ENCODE measurements at places on chromosomes 2 and 18.

DNA sequence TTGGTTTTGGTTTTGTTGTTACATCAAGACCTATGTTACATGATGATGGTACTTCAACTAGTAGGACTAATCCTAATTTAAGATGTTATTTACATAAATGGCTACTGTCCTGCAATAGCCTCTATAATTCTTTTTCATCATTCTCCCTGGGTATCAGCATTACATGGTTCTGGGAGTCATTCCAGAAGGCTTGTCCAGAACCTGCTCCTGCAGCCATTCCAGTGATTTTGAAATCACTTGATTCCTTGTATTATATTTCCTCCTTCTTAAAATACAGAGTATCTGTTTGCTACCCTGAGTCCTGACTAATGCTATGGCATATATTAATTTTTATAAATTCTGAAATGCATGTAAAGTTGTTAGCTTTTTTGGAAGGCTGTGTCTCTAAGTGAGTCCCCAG lies 400.5 kb upstream of the MEIS1 start:
- DNase-seq: no peak

DNA sequence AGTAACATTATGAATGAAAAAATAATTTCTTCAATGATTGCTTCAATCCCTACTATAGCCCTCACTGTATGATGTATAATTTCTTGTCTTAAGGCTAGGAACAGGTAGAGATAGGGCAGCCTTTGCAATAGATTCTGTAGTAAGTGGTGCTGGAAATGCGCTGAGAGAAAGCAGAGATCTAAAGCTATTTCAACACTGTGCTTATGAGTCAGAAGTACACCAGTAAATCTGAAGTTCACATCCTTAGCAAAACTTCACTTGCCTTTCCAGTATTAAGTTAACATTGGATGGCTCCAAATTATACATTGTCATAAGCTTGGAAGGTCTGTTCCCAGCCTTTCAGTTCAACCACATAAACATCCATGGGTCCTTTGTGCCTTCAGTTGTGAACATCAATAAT lies 178.2 kb upstream of the EPHA4 start:
- no peak for DNase-seq

GRCh38 chr18:67432806-67433205 lies 83.7 kb downstream of the DSEL start:
- DNase-seq: no peak

DNA sequence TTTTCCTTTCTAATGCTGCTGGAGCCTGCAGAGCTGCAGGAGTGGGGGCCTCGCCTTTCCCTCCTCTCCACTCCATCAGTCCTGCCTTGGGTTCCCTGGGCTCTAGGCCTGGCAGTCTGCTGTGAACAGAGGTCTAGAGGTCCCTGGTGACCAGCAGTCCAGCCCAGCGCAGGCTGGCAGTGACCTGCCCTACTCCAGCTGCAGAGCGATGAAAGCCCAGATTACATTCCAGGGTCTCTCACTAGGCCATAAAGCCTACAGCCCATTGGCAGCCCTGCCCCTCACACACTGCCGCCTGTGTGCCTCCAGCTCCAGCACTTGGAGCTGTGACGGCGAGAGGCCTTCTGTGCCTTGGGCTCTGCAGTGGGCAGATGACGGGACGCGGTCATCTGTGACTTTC lies 14.8 kb upstream of the MAL start:
- DNase-seq: no peak

DNA sequence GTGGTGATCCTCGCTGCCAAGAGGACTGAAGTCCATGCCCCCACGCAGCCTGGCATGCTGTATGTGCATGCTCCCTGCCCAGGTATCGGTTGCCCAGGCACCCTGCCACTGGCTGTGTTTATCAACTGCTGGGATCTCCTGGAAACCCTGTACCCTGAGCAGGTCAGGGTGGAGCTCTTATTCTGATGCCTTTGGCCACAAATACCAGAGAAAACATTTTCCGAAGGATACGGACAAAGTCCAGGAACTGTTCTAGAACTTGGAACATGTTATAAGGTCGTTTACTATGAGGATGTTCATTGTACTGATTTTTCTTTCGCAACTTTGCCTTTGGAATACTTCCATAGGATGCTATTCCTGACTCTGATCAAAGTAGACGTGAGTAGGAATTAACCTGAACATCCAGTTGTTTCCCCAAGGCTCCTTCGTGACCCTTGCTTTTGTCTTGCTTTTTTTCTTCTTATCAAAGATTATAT lies 55.2 kb downstream of the TMEM17 start:
- DNase-seq: no peak

GRCh38 chr18:46497129-46497528 lies 159.9 kb downstream of the LOXHD1 start:
- no peak for DNase-seq

DNA sequence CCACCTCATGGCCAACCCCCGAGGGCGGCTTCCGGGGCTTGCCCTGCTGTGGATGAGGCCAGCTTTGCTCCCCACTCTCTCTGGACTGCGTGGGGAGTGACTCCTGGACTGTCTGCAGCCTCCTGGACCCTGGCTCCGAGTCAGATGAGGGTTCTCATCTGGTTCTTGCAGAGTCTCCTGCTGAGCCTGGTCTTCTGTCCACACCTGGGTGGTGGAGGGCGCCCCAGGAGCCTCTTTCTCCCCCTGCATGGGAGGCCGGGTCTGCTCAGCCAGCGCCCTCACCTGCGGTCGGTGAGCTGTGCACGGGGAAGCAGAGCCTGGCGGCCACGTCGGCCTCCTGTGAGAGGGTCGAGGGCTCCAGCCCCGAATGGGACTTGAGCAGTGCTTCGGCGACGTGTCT lies 78.3 kb downstream of the RTP5 start:
- no peak for DNase-seq

GRCh38 chr2:227862227-227862740 lies 9.1 kb upstream of the DAW1 start:
- no peak for DNase-seq

GRCh38 chr2:16117021-16117700 lies 176.8 kb downstream of the MYCN start:
- no peak for DNase-seq

DNA sequence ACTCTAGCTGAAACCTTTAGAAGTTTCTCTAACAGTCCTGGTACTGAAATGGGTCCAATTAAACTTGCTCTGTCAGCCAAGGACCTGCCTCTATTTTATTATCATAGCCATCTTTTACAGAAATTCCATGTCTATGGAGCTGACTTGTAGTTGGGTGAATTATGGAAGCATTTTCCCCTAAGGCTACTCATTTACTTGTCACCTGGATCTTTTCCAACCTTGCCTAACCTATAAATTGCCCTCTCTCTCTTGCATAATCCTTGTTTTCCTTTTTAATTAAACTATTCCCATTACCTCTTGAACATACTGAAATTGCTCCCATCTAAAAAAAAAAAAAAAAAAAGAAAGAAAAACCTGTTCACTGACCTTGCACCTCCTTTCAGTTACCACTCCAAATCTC lies 74.6 kb upstream of the DOK6 start:
- DNase-seq: no peak

GRCh38 chr2:36582951-36583350 lies 15.0 kb downstream of the FEZ2 start:
- DNase-seq: no peak

DNA sequence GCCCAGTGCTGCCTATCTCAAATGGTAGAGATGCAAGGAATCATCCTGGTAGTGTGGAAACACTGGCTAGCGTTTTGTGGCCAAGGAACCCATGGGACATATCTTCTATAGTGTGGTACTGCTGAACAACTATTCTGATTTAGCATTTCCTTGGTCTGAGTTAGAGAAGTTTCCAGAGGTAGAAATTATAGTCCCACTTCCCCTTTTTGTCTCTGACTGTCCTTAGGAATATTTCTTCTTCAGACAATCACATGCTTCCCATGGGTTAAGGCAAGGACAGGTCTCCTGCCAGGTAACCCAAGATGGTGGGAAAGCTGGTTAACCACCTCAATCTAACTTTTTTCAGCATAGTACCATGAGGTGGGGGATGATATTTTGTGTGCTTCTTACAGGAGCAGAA lies 729.5 kb upstream of the LRRTM4 start:
- DNase-seq: no peak

DNA sequence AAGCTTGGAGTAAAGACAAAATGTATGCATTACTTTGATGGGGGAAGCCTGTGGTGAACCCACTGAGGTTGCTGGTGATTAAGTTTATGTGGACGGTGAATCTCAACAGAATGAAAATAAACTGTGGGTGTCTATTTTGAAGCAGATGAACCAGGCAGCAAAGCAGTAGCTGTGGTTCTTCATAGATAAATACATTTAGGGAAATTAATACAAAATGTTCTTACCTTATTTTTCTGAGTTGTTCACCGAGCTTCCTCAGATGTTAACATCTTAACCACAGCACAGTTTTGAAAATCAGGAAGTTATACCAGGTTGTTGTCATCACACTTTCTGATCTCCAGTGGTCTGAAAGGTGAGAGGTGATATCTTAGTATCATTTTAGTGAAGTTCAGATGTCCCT lies 53.9 kb downstream of the NCK2 start:
- no peak for DNase-seq

GRCh38 chr2:39435234-39435633 lies 1.9 kb downstream of the MAP4K3 start:
- DNase-seq: no peak

DNA sequence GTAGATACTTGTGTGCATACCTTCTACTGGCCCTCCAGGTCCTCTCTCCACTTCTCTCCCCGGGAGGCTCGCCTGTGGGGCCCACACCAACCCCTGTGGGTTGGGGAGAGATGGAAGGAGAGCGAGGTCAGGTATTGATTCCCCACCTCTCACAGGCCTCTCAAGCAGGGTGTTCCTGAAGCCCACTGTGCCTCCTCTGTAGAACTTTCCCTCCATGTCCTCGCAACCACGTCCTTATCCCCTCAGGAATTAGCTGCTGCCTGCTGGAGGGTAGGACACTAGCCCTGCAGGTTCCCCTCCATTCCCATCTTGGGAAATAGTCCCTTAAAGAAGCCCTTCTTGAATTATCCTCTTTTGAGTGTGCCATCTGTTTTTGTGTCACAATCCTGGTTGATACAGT lies 38.9 kb upstream of the KLF11 start:
- no peak for DNase-seq

- no peak for DNase-seq
These were observed 13.2 kb downstream of the MEMO1 start for GRCh38 chr2:31997653-31998052.

DNA sequence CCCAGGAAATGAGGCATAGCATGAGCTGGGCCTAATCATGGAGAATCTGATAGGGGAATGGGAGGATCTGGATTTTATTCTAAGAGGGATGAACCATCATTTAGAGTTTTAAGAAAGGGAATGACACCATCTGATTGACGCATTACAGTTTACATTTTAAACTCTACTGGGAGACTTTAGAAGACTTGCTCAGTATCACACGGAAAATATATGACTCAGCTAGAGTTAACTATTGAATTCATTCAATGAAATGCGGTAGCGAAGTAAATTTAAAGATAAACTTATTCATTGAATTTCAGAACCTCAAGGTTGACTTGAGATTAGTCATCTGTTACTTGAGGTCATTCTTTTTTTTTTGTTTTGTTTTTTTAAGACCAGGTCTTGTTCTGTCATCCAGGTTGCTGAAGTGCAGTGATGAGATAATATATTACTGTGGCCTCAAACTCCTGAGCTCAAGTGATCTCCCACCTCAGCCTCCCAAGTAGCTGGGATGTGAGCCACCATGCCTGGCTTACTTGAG lies 25.0 kb downstream of the MC4R start:
- DNase-seq: no peak

- no peak for DNase-seq
These were observed 128.6 kb downstream of the KCTD1 start for GRCh38 chr18:26419746-26420145.

- no peak for DNase-seq
These were observed 73.6 kb downstream of the OTX1 start for GRCh38 chr2:63124218-63124617.

GRCh38 chr2:62340994-62341484 lies 145.1 kb downstream of the B3GNT2 start:
- DNase-seq: no peak

DNA sequence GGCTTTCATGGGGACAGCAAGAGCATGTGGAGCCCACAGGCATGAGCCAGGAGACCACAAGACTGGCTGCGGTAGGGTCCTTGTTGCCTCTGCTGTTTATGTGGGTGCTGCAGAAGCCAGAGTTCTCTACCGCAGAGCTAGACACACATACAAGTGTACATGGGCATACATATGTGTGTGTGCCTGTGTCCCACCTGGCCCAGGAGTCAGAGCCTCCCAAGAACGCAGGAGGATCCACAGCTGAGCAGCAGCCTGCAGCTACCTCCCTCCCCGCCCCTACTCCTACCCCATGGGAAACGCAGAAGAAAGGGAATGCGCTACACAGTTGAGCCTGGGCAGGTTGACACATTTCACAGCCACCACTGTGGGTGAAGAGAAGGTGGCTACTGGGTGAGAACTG lies 438.1 kb upstream of the SMIM21 start:
- no peak for DNase-seq

DNA sequence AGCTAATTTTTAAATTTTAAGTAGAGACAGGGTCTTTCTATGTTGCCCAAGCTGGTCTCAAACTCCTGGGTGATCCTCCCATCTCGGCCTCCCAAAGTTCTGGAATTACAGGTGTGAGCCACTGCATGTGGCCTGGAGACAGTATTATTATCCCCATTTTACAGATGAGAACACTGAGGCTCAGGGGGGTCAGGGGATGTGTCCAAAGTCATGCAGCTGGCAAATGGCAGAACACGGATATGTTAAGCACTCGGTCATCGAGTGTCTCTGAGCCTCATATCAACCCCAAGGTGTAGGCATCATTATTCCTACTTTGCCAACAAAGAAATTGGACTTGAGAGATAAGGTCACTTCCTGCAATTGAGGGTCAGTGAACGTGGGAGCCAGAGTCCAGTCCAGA lies 12.6 kb downstream of the KCNK3 start:
- DNase-seq: no peak

- no peak for DNase-seq
These were observed 23.2 kb downstream of the ASB1 start for GRCh38 chr2:238449909-238450417.

DNA sequence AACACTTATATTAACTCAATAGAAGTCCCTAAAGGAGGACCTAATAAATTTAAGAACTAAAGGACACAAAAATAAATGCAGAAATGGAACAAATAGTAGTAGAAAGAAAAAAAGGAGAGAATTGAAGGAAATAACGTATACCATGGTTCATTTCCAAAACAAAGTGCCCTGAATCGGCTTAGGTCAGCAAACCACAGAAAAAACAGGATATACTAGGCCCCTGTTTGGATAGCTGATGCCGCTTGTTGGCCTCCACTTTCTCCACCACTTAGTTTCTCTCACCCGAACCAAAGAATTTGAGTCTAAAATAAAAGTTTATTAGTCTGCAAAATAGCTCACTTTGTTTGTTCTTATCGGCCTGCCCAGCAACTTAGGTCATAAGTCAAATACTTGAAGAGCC lies 100.4 kb downstream of the HIBCH start:
- DNase-seq: no peak

GRCh38 chr2:26989156-26989555 lies 18.7 kb downstream of the MAPRE3 start:
- no peak for DNase-seq

- DNase-seq: no peak
These were observed 253.5 kb downstream of the DCDC2C start for GRCh38 chr2:3956892-3957291.

- DNase-seq: no peak
These were observed 77.4 kb downstream of the NRP2 start for GRCh38 chr2:205759732-205760131.

Measured in stimulated activated CD8-positive, alpha-beta memory T cell treated with anti-CD3 and anti-CD28 coated beads, Interleukin-4, amount 100 ng/mL, for 1 hour (primary cell).